ENCODE measurements at places on chromosomes 3 and 15.

DNA sequence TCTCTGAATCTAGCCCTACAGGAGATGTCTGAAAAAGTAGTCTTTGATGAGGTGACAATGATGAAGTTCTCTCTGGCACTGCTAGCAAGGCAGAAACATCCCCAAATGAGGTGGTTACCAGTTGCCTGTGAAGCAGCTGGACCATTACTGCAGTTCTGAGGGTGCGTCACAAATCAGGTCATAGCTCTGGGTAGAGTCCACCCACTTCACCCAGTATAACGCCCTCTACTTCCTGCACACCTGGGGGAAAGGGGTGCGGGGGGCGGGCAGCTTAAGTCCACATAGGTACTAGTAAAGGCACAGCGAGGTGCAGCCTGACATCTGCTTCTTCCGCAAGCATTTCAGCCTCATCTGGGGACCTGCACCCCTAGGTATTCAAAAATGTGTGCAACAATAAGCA lies 13.4 kb upstream of the SATB1 start:
- no peak for DNase-seq

GRCh38 chr3:17023006-17023664 lies 138.4 kb downstream of the PLCL2 start:
- DNase-seq: no peak

GRCh38 chr3:28291577-28291976 lies 50.2 kb downstream of the CMC1 start:
- DNase-seq: no peak

GRCh38 chr3:37324131-37324530 lies 149.7 kb upstream of the LRRFIP2 start:
- DNase-seq: no peak

DNA sequence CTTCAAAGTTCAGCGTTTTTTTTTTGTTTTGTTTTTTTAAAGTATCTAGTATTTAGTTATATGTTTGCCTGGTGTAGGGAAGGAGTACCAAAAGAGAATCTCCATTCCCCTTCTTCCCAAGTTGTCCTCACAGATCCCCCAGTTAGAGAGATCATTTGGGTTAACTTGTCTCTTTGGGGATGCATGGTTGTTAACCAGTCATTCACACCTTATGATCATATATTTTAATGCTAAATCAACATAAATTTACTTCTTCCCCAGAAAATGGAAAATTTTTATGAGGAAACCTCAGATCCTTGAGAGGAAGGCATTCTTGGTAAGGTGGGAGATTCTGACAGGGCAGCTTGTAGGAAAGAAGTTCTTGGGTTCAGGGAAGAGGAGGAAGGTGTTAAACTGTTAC lies 1.5 kb upstream of the MGA start:
- no peak for DNase-seq

- DNase-seq: no peak
Observed at GRCh38 chr3:186616299-186616617, 3.4 kb downstream of the AHSG start.

GRCh38 chr3:147945968-147946519 lies 536.9 kb downstream of the ZIC1 start:
- no peak for DNase-seq

- no peak for DNase-seq
Observed at GRCh38 chr3:30770387-30770786, 124.1 kb downstream of the GADL1 start.

GRCh38 chr15:100341239-100341749 lies 481 bp downstream of the ADAMTS17 start:
- no peak for DNase-seq

GRCh38 chr15:72482275-72482674 lies 8.1 kb downstream of the ARIH1 start:
- no peak for DNase-seq

GRCh38 chr15:47196048-47196447 lies 521.3 kb upstream of the SEMA6D start:
- peak; percentile 43 for DNase-seq

DNA sequence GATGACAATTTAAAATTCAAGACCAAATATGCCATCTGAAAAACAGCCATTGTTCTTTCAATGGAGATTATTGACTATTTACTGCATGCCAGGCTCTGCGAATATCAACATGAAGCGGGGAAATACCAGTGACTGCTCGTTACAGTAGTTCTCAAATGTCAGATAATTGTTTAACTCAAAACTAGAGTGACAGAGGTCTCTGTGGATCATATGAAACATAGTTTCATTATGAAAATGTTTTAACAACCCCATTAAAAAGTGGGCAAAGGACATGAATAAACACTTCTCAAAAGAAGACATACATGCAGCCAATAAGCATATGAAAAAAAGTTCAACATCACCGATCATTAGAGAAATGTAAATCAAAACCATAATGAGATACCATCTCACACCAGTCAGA lies 50.0 kb upstream of the GPR149 start:
- DNase-seq: no peak

DNA sequence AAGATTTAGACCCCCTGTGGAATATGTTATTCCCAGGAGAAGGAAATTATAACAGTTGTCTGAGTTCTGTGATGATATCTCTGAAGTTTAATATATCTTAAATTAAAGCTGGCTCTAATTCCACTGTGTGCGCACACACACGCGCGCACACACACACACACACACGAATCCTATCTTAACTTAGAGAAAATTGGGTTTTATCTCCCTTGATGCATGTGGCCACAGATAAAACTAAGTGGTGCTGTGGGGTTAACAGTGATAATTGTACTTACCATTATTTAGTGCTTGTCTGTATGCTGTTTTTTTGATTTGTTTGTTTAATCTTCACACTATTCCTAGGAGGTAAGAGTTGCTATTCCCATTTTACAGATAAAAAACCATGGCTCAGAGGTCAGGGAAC lies 7.4 kb downstream of the EEFSEC start:
- DNase-seq: no peak

GRCh38 chr15:68411343-68411675 lies 20.7 kb downstream of the ITGA11 start:
- DNase-seq: no peak

DNA sequence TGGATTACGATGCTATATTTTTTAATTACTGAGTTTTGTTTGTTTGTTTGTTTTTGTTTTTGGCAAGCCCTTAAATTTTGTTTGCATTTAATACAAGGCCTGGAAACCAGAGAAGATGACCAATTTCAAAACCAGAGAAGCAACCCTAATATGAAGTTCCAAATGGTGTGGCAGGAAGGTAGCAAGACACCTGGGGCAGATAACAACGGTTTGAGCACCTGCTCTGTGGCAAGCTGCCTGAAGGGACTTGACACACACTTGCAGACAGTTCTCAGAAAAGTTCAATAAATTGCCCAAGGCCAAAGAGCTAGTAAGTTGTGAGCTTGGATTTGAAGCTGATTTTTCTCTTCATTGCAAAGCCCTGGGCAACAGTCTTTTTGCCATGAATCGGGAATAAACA lies 151.2 kb upstream of the UBE2E1 start:
- no peak for DNase-seq

DNA sequence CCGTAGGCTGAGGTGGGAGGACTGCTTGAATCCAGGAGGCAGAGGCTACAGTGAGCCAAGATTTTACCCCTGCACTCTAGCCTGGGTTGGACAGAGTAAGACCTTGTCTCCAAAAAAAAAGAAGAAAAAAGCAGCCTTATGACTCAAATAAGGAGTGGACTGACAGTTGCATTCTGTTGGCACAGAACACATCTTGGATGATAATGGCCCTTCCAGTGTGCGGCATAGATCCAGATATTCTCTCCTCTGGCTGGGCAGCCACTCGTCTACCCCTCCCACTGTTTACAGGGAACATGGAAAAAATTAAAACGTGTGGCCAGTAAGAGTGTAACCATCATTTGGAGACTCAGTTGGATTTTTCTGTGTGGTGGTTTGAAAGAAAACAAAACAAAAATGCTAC lies 118.6 kb upstream of the RNF7 start:
- no peak for DNase-seq

GRCh38 chr3:158532099-158532734 lies 38.8 kb upstream of the MLF1 start:
- peak; percentile 15 for DNase-seq

- no peak for DNase-seq
Observed at GRCh38 chr15:65060641-65061397, 7.0 kb downstream of the RASL12 start.

DNA sequence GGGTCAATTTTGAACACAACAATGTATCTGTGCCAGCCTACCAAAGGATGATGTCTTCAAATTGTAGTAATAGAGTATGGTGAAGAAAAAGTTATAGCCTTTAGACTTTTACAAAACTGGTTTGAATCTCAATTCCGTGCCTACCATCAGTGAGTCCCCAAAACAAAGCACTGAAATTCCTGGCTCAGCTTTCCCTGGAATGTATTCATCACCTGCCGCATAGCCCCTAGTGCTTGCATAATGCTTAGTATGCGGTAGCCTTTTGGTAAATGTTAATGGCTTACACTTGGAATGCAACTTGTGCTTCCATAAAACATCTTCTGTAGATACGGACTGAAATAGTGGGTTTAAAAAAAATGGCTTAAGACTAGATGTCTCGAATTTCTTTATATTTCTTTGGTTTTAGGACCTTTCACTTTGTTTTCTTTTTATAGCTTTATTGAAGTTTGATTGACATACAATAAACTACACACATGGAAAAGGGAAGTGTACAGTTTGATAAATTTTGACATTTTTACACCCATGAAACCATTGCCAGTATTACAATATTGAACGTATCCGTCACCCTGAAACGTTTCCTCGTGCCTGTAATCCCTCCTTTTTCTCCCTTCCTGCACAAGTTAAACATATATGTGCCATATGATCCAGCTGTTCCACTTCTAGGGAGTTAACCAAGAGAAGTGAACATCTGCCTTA lies 12.1 kb downstream of the SACM1L start:
- no peak for DNase-seq

GRCh38 chr3:129576514-129577352 lies 29.7 kb downstream of the PLXND1 start:
- peak; percentile 80 for DNase-seq

GRCh38 chr3:42803414-42804105 lies 730 bp downstream of the HIGD1A start:
- DNase-seq: no peak

DNA sequence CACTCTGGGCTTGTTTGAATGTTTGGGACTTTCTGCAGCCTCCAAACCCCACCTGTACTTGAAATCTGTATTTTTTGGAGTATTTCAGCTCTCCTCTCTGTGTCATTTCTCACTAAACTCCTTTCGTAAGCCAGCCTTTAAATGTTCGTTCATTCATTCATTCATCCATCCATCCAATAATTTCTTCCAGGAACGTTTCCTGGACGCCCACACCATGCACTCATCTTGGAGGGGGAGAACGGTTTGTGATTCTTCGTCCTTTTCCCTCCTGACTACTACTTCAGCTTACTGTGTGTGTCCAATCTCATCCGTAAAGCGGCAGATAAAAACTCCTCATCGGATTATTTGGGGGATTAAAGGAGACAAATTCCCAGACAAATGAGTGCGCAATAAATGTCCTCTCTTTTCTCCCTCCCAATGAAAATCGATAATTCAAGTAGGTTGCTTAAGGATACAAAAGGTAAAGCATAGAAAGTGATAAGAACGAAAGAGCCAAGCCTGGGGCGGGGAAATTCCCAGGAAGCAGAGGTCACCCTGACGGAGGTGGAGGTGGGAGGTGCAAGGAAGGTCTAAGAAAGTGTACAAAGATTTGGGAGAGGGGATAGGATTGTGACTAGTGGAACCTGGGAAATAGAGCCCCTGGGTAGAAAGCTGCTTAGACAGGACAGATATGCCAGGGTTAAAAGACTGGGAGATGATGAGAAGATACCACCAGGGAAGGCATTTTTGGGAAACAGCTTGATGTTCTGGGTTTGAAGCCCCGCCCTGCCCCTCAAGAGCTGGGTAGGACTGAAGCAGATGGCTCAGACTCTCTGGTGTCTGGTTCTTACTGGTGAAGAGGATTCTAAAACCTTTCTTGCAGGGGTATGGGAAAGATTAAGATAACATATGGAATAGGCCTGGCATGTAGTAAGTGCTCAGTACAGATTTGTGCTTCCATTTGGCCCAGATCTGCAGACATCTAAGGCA lies 896 bp upstream of the KLHL25 start:
- DNase-seq: no peak

DNA sequence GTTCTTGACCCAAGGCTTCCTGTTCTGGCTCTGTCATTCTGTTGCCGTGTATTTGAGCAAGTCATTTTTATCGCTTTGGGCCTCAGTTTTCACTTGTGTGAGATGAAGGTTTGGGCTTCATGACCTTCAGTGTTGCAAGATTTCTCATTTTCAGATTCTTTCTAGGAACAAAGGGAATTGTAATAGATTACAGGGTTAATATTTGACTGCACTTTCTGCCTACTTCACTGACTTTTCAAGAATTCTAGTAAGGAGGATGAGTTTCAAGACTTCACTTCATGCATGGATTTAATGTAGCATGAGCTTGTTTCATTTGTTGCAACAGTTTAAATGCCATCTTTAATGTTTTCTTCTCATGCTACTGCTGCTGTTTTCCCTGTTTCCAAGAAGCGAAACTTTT lies 226.5 kb downstream of the NLGN1 start:
- no peak for DNase-seq

DNA sequence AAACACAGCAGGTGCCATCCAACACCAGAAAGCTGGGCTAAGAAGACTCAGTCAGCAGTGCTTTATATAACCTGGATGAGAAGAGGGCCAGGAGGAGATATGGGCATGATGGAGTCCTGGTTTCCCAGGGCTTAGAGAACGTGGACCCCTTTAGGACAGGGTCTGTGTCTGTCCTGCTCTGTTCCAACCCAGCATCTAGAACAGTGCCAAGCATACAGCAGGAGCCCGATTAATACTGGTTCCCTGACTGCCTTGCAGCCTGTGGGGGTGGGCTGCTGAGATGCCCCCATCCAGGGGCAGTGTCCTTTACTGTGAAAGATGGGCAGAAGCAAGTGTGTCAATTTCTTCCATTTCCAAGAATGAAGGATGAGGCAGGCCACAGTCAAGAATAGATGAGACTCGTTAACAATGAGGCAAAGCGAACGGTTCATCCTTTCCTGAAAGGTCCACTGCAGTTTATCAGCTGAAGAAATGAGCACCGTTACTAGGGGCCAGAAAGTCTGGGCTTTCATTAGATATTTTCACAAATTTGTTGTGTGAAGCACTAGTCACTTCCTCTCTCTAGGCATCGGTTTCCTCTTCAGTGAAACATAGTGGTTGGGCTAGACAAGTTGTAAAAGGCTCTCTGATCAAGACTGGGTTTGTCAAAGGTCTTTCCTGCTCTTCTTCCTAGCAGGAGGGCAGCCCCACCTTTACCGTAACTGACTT lies 72.0 kb upstream of the HERC1 start:
- no peak for DNase-seq

DNA sequence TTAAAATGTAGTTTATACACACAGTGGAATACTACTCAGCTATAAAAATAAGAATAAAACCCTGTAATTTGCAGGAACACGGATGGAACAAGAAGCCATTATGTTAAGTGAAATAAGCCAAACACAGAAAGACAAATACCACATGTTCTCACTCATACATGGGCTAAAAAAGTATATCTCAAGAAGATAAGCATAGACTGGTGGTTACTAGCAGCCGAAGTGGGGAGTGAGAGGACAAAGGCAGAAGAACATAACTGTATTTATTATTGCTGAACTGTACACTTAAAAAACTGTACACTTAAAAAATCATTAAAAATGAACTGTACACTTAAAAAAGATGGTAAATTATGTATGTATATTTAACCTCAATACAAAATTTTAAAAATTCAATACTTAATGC lies 11.0 kb downstream of the UBE3A start:
- no peak for DNase-seq

GRCh38 chr3:52763466-52763865 lies 7.3 kb downstream of the NEK4 start:
- DNase-seq: no peak

GRCh38 chr15:79311901-79312553 lies 1.1 kb downstream of the TMED3 start:
- no peak for DNase-seq
